ENCODE measurements at places on chromosomes 6 and 20.
A peak's percentile ranks its signal among the peaks of the same experiment; 100 is the strongest.

DNA sequence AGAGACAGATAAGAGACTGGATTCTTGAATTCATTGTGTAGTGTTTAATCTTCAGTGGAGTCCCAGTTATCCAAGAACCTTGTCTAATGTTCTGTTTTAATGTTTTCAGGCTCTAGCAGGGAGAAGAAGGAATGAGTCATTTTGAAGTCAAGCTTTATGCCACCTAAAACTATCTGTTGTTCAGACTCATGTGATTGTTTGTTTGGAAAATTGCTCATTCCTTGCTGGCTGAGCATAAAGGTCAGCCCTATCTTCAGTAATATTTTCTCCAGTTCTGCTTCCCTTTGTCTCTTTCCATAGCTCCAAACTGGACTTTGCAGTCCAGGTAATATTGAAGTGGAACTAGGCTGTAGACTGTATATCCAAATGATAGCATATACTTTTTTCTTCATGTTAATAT is 34.2 kb downstream of the CLVS2 start:
- DNase-seq, result no peak

- DNase-seq, result no peak
Measured at GRCh38 chr6:107066697-107067659, 39.0 kb downstream of the MTRES1 start.

DNA sequence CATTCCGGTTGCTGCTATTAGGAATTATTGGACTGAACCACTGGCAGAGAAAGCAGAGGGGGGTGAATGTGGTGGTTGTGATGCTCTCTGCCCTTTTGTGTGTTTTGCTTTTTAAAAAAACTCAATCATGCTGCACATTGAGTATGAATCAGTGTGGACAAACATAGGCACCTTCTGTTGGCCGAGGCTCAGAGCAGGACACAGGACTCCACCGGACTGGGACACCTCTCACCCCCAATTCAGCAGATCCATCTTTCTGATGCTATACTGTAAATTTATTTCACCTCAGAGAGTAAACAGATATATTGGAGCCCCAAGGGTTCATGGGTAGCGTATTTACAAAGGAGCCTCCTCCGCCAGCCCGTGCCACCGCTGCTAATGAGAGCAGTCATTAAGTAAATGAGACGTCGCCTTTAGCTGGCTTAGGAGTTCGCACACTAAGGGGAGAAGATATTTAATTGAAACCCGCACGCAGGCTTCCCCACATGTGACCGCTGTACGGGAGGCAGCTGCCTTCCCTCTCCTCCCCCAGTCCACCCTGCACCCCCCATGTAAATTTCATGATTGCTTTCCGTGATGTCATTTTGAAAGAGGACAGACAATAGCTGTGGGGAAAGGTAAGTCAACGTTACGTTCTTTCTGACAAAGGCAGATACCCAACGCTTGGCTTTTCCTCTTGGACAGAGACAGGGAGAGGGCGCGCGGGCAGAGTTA is at the start of gene MYT1:
MYT1 (plus strand) TSS at position 330 of the 714 bp plus-strand sequence. CDS start 34,410 bp downstream, outside the sequence.
- no peak for DNase-seq

DNA sequence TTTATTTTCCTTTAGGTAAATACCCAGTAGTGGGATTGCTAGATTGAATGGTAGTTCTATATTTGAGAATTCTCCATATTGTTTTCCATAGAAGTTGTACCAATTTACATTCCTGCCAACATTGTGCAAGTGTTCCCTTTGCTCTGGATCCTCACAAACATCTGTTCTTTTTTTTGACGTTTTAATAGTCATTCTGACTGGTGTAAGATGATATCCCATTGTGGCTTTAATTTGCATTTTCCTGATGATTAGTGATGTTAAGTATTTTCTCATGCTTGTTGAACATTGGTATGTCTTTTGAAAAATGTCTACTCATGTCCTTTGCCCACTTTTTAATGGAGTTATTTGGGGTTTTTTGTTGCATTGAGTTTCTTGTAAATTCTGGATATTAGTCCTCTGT is 85.6 kb downstream of the UBE3D start:
- DNase-seq, result no peak

GRCh38 chr6:110039981-110040383 is 61.9 kb downstream of the GPR6 start:
- peak; percentile 73 for DNase-seq

DNA sequence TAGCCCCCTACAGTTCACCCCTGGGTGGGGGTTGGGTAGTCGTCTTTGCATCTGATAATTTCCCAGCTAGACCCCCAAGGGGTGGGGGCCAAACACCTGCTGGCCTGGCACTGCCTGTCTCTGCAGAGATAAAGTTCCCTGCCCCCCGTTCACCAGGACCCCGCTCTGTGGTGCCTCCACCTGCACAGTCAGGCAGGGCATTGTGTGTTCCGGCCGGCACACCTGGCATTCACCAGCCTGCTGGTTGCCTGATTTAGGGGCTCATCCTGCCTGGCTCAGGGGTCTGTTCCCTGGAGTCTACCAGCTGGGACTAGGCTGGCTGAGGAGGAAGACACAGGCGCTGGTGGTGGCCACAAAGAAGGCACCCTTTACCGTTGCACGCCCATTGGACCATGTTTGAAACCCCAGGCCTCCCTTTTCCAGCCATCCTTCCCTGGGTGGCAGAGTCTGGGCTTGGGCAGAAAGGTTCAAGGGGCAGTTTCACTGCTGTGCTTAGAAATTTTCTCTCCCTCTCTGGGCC is 30.8 kb upstream of the SCRT2 start:
- DNase-seq, result no peak

GRCh38 chr6:15426395-15426794 is 180.5 kb downstream of the JARID2 start:
- no peak for DNase-seq

DNA sequence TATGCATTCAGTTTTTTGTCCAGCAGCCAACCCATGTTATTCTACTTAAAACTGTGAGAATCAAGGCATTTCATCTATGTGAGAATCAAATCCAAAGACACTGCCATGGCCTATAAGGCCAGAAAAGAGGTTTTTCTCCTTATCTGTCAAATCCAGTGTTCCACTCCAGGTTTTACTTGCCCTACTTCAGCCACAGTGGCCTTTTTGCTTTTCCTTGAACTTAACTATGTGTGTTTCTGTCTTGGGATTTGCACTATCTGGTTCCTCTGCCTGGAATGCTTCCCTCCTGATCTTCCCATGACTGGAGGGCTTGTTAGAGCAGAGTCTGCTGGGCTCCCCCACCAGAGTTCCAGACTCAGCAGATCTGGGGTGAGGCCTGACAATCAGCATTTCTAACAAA is 113.1 kb upstream of the DOK5 start:
- DNase-seq, result no peak

DNA sequence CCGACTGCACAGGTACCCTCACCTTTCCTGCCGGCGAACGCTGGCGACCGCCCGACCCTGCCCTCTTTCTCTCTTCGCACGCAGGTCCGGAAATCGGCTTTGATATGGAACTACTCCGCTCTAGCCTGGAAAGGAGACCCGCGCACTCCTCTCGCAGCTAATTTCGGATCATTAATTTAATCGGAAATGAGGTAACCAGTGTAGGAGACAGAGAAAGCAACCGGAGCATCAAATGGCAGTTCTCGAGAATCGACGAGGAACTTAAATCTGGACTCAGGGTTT is 949 bp upstream of the ATXN1 start:
- no peak for DNase-seq

DNA sequence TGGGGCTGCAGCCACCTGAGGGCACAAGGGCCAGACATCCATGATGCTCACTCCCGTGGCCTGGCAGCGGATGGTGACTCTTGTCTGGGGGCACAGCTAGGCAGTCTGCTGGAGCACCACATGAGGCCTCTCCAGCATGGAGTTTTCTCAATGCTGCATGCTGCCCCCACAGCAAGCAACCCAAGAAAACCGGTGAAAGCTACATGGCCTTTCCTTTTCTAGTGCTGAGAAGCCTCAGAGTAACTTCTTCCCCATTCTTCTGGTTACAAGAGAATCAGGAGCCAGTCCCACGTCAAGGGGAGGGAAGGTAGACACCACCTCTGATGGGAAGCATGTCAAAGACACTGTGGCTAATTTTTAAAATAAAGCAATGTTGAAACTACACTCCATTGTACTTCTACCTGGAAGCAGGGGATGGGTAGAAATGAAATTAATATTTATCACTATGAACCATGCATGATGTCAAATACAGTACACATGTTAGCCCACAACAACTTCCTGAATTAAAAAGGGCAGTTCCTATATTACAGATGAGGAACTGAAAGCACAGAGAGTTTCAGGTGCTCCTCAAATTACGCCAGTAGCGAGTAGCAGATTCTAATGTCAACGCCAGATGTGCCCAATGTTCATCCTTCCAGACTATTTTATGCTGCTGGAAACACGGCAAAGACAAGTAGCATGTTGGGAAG is 101.5 kb downstream of the LAMP5 start:
- DNase-seq, result no peak

GRCh38 chr6:31568537-31568961 is 3.5 kb upstream of the LTA start:
- peak; percentile 46 for DNase-seq

DNA sequence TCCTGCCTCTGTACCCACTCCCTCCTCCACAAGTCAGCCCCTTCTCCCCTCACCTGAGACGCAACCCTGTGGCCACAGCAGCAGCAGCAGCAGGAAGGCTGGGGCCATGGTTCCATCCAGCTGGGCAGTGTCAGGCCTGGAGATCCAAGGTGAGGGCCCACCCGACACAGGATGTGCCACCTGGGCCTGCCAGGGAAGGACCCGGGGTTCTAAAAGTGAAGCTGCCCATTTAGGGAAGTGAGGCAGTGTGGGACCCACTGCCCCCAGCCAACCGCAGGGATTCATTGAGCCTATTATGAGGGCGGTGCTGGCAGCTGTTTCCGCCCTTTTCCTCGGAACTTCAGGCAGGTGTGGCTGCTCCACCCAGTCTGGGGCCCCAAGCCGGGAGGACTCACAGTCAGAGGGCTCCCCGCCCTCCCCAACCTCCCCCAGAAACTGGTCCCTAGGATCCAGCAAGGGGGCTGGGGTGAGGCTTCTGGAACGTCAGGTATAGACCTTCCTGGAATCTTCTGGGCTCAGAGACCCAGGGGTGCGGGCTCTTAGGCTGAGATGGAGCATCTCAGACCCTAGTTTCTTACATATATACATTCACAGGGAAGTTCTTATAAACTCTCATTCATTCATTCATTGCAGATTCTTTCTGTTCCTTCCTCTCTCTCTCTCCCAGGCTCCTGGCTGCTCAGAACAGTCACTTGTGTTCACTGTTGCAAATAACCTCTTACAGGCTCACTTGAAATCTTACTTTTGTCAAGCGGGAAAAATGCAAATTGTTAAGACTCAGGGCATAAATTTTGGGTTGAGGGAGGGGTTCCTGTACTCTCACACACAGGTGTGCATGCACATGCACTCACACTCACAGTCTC is at the start of gene TREML2:
TREML2 (minus strand) TSS at position 249 of the 863 bp plus-strand sequence; CDS start at position 108, 141 bp downstream.
- peak; percentile 66 for DNase-seq

- DNase-seq, result no peak
Measured at GRCh38 chr6:118903138-118903537, 9.2 kb downstream of the ASF1A start.

GRCh38 chr20:54499111-54499510 is 23.7 kb downstream of the DOK5 start:
- DNase-seq, result no peak

GRCh38 chr20:24677626-24678315 is 208.3 kb downstream of the SYNDIG1 start:
- DNase-seq, result no peak
